Kidney (tissue), 22 donors: ENCODE measurements at places on chromosomes 4 and X.

DNA sequence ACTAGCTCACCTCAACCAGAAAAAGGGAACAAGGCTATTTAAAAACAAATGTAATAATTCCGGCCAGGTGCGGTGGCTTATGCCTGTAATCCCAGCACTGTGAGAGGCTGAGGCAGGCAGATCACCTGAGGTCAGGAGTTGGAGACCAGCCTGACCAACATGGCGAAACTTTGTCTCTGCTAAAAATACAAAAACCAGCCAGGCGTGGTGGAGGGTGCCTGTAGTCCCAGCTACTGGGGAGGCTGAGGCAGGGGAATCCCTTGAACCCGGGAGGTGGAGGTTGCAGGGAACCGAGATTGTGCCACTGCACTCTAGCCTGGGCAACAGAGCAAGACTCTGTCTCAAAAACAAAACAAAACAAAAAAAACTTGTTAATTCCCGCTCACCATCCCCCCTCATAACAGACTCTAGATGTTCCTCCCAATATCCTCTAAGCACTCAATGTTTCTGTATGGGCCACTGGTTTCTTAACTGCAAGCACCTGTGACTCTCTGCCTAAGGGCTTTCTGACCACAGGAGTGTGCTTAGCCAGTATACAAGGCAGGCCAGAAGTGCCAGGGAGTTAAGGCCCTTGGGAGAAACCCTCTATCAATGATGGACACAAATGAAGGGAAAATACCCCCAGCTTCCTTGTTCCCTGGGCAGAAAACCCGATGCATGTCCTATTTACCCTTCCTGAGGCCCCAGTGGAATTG lies 21.0 kb upstream of the THOC2 start:
- no peak for DNase-seq

DNA sequence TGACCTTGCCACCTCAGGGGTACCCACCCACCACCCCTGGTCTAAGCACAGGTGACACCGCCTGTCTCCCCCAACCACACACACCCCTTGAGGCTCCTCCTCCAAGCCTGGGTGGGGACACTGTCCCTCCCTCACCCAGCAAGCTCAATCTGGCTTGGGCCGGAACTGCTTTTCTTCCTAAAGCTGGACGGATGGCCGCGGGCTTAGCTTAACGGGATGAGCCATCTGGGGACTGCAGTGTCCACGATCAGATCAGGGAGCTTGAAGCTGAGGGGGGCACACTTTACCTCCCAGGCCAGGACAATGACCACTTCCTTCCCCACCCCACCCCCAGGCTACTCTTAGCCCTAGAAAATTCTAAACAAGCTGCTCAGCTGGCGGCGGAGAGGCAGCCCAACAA lies 1.0 kb upstream of the SLC6A8 start:
- peak; percentile 68 for DNase-seq

- peak; percentile 15 for DNase-seq
Observed at GRCh38 chr4:101807351-101807750, 16.8 kb downstream of the BANK1 start.

- DNase-seq: no peak
Observed at GRCh38 chr4:93841803-93842345, 13.3 kb downstream of the ATOH1 start.

GRCh38 chrX:13009273-13009672 lies 34.4 kb downstream of the TMSB4X start:
- no peak for DNase-seq

DNA sequence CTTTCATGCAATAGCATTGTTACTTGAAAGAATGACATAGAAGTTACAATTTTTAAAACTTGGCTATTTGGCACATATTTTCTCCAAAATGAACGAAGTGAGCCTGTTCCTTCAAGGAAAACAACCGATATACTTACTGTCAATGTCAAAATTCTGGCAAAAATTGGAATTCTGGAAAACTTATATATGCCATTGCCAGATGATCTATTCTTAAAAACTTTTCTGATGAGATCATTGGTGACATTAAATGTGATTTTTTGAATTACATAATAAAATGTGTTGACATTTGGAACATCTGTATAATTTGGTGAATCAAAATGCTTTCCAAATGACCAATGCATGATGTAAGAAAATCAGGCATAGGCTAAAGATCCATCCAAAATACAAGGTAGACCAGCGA lies 209.0 kb downstream of the SCFD2 start:
- DNase-seq: no peak

DNA sequence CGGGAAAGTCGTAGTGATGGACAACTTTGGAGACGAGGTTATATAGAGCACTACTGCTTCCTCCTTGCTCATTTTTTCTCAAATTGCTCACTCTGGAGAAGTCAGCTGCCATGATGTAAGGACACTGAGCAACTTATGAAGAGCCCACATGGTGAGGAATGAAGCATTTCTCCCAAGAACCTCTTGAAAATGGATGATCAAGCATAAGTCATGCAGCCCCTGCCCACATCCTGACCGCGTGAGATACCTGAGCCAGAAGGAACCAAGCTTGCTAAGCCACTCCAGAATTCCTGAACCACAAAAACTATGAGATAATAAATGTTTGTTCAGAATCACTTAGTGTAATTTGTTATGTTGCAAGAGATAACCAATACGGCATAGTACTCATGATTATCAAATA lies 42.8 kb downstream of the PDE5A start:
- DNase-seq: no peak

DNA sequence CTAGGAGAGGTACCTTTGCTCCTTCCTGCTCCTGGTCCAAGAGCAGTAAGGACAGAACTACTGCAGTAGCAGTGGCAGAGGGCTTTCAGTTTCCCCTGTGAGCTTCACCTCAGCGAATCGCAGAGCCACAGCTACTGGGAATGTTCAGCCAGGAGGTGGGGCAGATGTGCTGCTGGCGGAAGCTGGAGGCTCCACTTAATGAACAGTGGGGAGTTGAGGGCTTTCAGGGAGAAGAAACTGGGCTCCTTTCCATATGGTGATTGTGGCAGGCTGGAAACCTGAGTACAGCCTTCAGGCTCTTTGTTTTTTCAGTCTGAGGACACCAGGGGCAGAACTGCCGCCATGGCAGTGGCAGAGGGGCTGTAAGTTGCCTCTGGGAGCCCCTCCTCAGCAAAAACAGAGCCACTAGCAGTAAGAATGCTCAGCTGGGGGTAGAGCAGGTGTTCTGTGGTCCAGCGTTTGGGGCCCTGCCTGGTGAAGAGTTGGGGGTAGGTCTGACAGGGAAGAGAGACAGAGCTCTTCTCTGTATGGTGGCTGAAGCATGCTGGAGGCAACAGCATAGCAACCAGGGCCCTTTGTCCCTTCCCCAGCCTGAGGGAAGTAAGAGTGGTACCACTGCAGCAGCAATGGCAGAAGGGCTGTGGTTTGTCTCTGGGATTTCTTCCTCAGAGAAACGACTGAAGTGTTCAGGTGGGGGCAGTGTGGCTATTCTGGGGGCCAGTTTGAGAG lies 106.0 kb upstream of the GRXCR1 start:
- no peak for DNase-seq

DNA sequence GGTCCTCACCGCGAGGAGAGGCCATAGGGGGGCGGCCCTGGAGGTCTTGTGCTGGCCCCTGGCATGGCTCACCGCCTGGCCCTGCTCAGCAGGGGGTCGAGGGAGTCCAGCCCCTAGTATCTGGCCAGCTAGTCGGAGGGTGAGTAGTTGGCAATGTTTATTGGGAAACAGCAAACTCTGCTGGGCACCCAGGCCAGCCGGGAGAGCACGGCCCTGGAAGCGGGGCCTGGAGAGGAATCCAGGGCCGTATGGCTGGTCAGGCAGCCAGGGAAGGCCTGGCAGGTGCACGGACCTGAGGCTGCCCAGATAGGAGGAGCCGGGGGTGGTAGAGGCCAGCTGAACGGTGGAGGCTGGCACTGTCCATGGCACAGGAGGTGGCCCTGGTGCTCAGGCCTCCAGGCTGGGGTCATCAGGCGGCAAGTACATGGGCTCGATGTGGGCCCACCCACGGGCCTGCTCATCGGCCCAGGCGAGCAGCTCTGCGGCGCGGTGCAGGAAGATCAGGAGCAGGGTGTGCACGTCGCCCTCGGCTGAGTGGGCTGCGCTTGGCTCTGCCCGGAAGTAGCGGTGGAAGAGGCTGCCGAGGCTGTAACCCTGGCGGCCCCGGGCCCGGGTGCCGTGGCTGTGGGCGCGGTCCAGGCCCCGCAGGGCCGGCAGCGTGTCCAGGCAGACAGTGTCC lies 1.4 kb downstream of the TREX2 start:
- DNase-seq: no peak

GRCh38 chr4:788006-788635 lies 37.8 kb downstream of the CPLX1 start:
- no peak for DNase-seq

DNA sequence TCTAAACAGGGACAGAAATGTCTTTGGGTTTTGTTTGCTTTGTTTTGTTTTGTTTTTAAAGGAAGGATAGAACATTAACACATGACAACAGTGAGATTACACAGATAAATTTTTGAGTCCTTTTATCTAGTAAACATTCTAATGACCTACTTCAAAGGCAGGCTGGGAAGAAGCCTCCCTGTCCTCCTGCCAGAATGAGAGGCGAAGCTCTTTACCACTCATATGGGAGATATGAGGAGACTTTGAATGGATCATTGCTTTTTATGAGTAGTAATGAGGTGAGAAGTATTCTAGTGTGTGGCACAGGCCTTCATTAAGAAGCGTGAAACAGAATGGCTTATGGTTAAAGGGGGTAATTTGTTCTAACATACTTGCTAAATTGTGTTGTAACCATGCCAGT lies 172.0 kb downstream of the FBXO8 start:
- DNase-seq: no peak

DNA sequence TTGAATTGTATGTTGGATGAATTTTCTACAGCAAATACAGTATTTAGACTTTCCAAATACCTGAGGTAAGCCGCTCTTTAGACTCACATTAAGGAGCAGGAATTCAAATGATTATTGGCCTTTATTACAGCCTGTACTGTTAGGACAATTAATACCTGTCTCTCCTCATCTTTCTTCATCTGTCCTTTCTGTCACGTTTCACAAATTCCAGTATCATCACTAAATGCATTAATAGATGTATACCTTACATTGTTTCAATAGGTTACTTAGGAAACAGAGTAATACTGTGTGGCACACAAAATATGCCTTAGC lies 1.2 kb downstream of the FAM241A start:
- DNase-seq: no peak

DNA sequence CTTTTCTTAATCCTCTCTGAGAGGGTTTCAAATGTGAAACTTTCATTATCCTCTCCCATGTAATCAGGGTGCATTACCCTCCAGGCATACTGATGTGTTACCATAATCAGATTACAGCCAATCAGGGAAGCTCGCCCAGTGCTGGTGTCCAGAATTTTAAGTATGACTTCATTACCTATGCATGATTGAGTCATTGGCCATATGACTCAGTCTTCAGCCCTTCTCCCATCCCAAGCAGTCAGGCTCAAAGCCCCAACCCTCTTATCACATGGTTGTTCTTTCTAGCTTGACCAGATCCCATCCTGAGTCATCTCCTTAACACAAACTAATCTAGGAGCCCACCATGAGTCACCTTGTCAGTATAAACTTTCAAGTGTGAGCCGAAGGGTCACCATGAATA lies 1668.1 kb upstream of the AGA start:
- DNase-seq: no peak

GRCh38 chrX:43656005-43656494 lies at the start of gene MAOA:
Gene MAOA, plus strand, starts transcription at chrX:43656299. Its CDS starts 43 bp downstream, at chrX:43656342.
- DNase-seq: peak; percentile 83

GRCh38 chrX:71198066-71198465 lies 25.0 kb upstream of the GJB1 start:
- no peak for DNase-seq

- peak; percentile 84 for DNase-seq
Observed at GRCh38 chr4:57037982-57038604, 59.4 kb downstream of the POLR2B start.

- DNase-seq: peak; percentile 85
Observed at GRCh38 chr4:87092389-87093141, 127.9 kb downstream of the KLHL8 start.

GRCh38 chrX:129690435-129690834 lies 35.7 kb upstream of the APLN start:
- no peak for DNase-seq

DNA sequence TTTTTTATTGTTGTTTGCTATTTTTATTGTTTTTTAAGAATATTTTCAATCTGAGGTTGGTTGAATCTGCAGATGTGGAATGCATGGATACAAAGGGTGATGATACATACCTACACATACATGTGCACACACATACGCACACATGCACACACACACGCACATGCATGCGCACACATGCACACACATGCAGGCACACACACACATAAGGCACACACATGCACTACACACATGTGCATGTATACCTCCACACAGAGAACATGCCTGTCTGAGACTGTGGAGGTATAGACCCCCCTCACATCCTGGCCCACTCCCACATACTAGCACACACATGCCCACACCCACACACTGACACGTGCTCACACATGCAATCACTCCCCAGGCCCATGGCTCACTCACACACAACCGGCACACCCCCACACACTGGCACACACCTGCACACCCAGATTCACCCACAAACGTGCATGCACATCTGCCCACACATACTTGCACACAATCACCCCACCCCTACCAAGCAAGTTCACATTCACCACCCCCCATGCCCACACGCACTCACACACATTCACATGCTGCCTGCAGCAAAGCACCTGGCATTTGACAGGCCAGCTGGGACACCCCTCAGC lies 97.6 kb upstream of the AFAP1 start:
- DNase-seq: no peak

DNA sequence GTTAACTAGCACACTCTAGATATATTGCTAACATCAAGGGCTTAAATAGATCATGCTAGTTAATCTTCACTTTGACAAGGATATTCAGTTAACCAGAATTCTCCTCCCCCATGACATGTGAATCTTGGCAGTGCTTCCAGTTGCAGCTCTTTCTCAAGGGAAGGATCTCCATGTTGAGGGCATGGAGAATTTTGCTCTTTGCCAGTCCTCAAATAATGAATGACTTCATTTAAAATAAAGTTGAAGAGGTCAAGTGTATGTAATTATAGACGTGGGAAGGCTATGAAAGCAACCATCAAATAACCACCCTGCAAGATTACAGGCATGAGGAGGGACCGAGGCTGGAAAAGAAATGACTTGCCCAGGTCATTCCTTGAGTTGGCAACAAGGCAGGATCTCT lies 87.3 kb upstream of the CPEB2 start:
- no peak for DNase-seq

- peak; percentile 72 for DNase-seq
Observed at GRCh38 chr4:132299841-132300240, 849.3 kb upstream of the PCDH10 start.
